ENCODE measurements at places on chromosomes 2 and 18.

DNA sequence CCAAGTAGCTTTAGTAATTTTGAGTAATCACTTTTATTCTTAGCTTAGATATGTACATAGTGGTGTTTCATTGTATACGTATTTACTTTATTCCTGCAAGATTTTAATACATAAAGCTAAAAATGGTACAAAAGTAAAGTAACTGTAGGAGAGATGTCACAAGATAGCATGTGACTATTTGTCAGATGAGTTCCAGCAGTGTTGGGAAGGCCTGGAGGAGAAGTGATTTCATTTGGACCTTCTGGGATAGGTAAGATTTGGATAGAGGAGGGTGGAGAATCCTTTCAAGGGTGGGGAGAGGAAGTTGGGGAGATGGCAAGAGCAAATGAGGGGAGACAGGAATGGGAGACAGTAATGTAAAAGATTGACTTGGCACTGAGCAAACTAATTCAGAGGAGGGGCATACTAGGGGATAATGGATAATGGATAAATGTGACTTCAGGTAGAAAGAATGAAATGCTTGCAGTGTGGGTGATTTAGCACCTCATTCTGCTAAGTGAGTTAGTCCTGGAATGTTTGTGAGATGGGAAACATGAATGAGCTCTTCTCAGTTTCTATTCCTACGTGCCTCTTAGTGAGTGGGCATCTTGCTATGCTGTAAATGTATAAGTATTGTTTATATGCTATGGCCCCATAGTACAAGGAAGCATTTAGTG, 10.5 kb downstream of the WDR43 start:
- no peak for DNase-seq

- peak; percentile 61 for DNase-seq
Observed at GRCh38 chr2:65382776-65383357, 49.5 kb downstream of the SPRED2 start.

GRCh38 chr2:111946294-111947114, 48.1 kb downstream of the MERTK start:
- DNase-seq: no peak

DNA sequence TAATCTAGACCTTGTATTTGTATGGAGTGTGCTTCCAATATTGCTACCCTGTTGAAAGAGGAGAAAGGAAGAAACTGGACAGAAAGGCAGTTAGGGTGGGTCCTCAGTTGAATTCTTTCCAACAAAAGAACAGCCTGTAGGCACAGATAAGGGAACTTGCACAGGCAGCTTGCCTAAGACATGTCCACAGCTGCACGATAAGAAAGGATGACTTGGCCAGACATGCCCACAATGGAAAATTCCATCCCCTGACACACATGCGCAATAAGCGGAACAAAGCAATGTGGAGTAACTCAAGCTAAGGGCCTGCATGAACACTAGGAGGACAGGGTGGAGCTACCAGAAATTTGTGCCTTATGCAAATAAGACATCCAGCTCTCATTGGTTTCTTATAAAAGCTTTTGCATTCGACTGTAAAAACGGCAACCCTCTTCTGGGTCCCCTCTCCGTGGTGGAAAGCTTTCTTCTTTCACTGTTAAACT, 1084.7 kb upstream of the NXPH2 start:
- DNase-seq: no peak

DNA sequence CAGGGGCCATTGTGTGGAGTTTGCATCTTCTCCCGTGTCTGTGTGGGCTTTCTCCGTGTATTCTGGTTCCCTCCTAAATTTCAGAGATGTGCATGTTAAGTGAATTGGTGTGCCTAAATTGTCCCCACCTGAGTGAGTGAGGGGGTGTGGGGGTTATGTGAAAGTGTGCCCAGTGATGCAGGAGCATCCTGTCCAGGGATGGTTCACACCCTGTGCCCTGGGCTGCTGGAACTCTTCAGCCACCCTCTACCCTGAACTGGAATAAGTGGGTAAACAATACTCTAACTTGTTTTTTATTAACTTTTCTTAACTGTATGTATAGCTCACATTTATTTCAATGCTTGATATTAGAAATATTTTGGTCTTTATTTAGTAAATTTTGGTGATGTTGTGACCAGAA, 56.0 kb downstream of the UBE2E3 start:
- DNase-seq: no peak

DNA sequence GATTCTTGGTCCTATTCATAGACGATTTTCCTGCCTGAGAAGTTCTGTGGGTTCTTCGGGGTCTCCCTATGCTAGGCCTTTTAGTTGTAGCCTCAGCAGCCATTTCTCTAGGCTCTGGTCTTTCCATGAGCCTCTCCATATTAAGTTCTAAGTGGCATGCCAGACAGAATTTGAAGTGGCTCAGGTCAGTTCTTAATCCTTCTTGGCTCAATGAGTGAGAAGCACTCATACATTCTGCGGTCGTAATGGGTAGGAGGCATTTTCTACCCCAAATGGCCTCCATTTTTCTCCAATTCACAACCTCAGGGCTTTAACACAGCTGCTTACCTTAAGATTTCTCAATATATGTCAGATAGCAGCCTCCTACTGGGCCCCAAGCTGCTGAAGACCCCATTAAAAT, 405.3 kb upstream of the GALNT5 start:
- DNase-seq: no peak

- DNase-seq: no peak
Observed at GRCh38 chr18:8791171-8791651, 85.9 kb downstream of the MTCL1 start.

GRCh38 chr18:74092922-74093321, 54.7 kb downstream of the FBXO15 start:
- no peak for DNase-seq

DNA sequence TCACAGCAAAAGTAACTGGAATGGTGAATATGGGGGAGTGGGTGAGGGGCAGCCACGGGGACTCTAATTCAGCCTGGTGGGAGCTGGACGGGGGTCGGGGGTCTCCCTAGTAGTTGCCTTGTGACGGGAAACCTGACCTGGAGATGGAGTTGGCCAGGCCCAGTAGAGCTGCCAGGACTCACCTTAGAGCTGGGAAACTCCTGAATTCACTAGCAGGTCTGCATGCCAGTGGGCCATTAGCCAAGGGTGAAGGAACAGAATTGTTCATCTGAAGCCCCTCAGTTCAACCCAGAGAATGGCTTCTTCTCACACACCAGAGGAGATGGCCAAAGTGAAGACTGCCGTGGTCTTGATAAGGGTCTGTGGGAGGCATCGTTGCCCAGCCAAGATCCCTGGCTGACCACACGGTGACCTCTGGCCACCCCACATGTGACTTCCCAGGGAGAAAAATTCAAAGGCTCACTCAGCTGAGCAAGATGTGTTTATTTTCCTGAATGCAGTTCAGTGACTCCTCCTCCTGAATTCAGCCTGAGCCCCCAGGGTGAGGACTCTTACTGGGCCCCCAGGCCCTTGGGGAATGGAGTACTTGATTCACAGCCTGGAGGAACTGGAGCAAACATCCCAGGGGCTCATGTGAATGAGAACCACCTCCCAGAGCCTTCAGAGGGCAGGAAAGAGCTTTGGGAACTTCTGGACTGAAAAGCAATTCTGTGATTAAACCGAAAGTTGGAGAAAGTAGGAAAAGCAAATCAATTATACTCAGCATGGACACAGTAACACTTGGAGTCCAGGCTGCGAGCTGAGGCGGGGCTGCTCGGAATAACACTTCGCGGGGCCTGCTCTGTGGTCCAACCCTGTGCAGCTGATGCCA, 25.2 kb downstream of the MOCOS start:
- no peak for DNase-seq

- DNase-seq: no peak
Observed at GRCh38 chr2:237214030-237214675, 128.5 kb downstream of the COPS8 start.

GRCh38 chr2:11493282-11493681, 27.3 kb upstream of the E2F6 start:
- DNase-seq: no peak
